ENCODE measurements at places on chromosomes 1 and 21. TPM values are rescaled to one million over a fixed set of nuclear protein-coding genes. Genes with fewer than 3 reads are reported as not detected.
A peak's percentile ranks its signal among the peaks of the same experiment; 100 is the strongest.

GRCh38 chr1:23995431-23995837, 15.3 kb upstream of the SRSF10 start:
- no peaks in the 10 kb centered on the region for H3K4me1 ChIP-seq
- no peak overlapping the region for H3K27ac ChIP-seq
- no peak for DNase-seq
- H3K4me3 ChIP-seq, result no peak overlapping the region
- H3K27me3 ChIP-seq, result no peaks in the 10 kb centered on the region

- no peak overlapping the region for H3K27ac ChIP-seq
- H3K4me1 ChIP-seq, result peaks cover 14% of the 10 kb centered on the region
- no peaks in the 10 kb centered on the region for H3K36me3 ChIP-seq
- no peaks in the 10 kb centered on the region for H3K27me3 ChIP-seq
- H3K4me3 ChIP-seq, result no peak overlapping the region
- no peak for DNase-seq
Measured at GRCh38 chr21:42044871-42045495, 26.1 kb upstream of the UMODL1 start.

- no peaks in the 10 kb centered on the region for H3K27me3 ChIP-seq
- H3K4me3 ChIP-seq, result no peak overlapping the region
- H3K27ac ChIP-seq, result no peak overlapping the region
- peaks cover 19% of the 10 kb centered on the region for H3K36me3 ChIP-seq
- H3K4me1 ChIP-seq, result no peaks in the 10 kb centered on the region
Measured at GRCh38 chr21:45502006-45502345, 40.3 kb downstream of the SLC19A1 start.

DNA sequence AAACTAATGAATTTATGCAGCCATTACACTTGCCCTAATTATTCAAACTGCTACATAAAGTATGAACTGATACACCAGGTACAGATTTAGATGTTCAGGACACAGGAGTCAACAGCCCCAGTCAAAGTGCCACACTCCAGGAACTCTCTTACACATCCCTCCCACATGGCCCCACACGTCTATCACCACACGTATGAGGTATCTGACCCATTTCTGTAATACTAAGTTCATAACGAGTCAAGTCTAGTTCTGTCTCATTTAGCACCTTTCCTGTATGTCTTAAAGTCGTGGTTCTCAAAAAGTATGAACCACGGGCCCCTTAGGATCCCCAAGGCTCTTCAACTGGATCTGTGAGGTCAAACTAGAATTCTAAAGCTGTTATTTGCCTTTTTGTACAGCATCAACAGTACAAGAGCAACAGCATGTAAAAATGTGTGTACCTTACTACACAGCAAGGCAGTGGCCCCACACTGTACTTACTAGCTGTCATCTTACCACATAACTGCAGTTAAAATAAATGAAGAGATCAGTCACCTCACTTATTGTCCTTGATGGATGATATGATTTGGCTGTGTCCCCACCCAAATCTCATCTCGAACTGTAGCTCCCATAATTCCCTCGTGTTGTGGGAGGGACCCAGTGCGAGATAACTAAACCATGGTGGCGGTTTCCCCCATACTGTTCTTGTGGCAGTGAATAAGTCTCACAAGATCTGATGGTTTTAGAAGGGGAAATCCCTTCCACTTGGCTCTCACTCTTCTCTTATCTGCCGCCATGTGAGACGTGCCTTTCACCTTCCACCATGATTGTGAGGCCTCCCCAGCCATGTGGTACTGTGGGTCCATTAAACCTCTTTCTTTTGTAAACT, 42.6 kb downstream of the SIPA1L2 start:
- DNase-seq, result no peak
- H3K36me3 ChIP-seq, result no peaks in the 10 kb centered on the region
- H3K27ac ChIP-seq, result no peak overlapping the region
- no peak overlapping the region for H3K4me3 ChIP-seq

OR2T11 gene
- polyA plus RNA-seq, result not detected

CLCA1 gene
- polyA plus RNA-seq, result not detected

DNA sequence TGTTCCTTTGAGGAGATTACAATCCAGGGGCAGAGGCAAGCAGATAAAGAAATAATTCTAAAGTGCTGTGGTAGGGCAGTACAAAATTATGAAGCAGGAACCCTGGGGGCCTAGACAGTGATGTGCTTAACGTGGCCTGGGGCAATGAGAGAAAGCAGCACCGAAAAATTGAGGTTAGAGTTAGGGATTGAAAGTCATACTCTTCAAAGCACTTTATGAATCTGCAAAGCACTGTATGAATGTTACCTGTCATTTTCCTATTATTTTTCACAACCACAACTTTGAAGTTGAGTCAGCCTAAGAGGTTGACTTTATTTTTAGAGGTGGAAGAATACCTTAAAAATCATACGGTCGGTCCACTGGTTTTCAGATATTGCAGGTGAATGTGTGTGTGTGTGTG, 183.4 kb upstream of the NFIA start:
- H3K36me3 ChIP-seq, result no peaks in the 10 kb centered on the region
- no peak overlapping the region for H3K4me3 ChIP-seq
- DNase-seq, result no peak
- no peaks in the 10 kb centered on the region for H3K4me1 ChIP-seq

DNA sequence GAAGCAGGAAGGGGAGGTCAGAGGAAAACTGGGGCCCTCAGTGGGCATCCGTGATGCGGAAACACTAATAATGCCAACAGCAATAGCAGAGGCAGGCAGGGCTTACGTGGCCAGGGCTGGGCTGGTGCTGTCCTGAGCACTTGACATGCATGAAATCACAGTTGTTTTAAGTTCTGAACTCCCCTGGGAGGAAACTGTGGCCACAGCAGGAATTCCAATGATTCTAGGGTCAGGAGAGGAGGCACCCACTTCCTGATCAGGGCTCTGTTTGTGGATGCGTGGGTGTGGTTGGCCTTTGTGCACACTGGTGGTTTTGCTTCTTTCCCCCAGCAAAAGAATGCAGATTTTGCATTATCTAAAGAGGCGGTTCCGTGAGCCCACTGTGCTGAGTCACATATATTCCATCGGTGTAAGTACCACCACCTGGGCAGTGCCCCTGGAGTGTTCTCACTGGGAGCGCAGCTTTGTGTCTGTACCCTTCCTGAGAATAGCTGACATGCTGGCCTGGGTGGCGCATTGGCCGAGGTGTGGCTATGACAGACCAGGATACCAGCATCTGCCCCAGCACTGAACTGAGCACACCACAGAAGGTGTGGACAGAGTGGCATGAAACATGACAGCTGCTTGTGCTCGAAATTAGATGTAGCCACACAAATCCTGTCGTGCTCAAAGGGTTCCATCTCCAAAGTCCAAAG, 71.0 kb downstream of the PDE9A start:
- H3K27me3 ChIP-seq, result no peaks in the 10 kb centered on the region
- no peak overlapping the region for H3K4me3 ChIP-seq
- no peaks in the 10 kb centered on the region for H3K36me3 ChIP-seq

GRCh38 chr1:116912846-116913245, 3.1 kb downstream of the PTGFRN start:
- no peak for DNase-seq
- H3K27ac ChIP-seq, result no peak overlapping the region
- no peaks in the 10 kb centered on the region for H3K36me3 ChIP-seq
- no peaks in the 10 kb centered on the region for H3K27me3 ChIP-seq

DNA sequence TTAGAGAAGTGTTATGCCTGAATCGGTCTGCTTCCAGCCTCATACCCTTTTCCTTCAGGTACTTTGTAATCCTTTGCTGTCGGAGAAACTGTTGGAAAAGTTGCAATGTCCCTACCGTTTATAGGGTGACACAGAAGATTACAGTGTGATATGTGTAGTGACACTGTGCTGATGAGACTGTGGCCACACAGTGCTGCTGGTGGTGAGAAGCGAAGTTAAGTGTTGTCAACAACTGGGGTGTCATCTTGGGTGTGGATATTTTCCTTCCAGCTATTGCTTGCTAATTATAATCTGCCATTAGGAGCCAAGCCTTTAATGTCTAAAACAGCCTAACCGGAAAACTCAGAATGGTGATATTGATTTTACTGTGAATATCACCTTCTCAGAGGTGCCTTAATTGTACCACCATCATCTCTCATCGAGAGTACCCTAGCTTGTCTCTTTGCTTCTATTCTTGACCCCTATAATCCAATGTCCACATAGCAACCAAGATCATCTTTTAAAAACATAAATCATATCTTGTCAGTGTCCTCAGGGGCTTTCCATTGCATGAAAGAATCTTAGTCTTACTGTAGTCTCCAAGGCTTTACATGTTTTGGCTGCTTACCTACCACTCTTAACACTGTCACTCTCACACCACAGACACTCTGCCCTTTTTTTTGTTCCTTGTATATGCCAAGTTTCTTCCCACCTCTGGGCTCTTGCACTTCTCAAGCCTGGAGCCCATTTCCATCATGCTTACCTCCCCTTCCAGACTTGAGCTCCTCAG, 89.4 kb upstream of the PGD start:
- no peak overlapping the region for H3K27ac ChIP-seq
- peaks cover 4% of the 10 kb centered on the region for H3K4me1 ChIP-seq
- H3K27me3 ChIP-seq, result no peaks in the 10 kb centered on the region
- peaks cover 1% of the 10 kb centered on the region for H3K36me3 ChIP-seq

- H3K27me3 ChIP-seq, result no peaks in the 10 kb centered on the region
- H3K27ac ChIP-seq, result no peak overlapping the region
- no peak overlapping the region for H3K4me3 ChIP-seq
- H3K36me3 ChIP-seq, result no peaks in the 10 kb centered on the region
Measured at GRCh38 chr1:169144941-169145626, 38.6 kb downstream of the ATP1B1 start.

GRCh38 chr1:38815903-38816627, 43.5 kb downstream of the RRAGC start:
- peaks cover 4% of the 10 kb centered on the region for H3K4me1 ChIP-seq
- DNase-seq, result no peak
- no peaks in the 10 kb centered on the region for H3K36me3 ChIP-seq
- H3K27ac ChIP-seq, result no peak overlapping the region

LRP8 gene
- 40.9 TPM for polyA plus RNA-seq

DNA sequence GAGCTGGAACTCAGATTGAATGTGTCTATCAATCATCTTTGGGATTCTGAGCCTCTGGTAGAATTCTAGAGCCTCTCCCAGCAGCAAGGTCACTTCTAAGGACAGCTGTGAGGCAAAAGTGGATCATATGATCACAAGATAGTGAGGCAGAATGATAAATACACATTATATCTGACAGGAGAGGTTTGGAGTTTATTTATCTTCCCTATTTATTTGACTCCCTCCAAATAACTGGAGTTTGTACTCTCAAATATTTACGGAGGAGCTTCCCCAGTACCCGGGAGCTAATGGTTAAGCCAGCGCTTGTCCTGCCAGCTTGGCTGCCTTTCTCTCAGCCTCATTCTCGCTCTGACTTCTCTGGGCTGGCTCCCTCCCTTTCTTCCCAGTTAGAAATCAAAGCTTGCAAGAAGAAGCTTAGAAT, 2.3 kb downstream of the HMGCS2 start:
- no peaks in the 10 kb centered on the region for H3K4me1 ChIP-seq
- no peak for DNase-seq
- no peak overlapping the region for H3K27ac ChIP-seq
- no peaks in the 10 kb centered on the region for H3K36me3 ChIP-seq

DNA sequence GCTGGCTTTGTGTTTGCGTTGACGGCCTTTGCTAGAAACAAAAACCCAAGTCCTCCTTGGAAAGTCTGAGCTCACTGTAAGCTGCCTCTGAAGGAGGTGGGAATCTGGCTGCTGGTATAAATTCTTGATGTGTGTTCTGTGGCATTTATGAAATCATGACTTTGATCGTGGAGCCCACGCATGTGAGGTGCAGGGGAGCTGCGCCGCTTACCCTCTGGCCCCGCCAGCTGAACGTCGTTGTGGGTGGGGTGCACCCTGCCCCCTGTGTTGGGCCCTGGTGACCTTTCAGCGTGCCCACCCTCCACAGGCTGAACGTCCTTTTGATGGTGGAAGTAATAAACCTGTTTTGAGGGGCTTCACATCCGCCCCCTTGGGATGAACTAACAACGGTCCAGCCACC, 21.2 kb upstream of the DIP2A start:
- H3K4me1 ChIP-seq, result no peaks in the 10 kb centered on the region
- DNase-seq, result no peak
- H3K4me3 ChIP-seq, result no peak overlapping the region
- no peaks in the 10 kb centered on the region for H3K27me3 ChIP-seq
- no peak overlapping the region for H3K27ac ChIP-seq

- H3K36me3 ChIP-seq, result no peaks in the 10 kb centered on the region
- H3K27ac ChIP-seq, result no peak overlapping the region
- H3K4me1 ChIP-seq, result peaks cover 17% of the 10 kb centered on the region
- no peaks in the 10 kb centered on the region for H3K27me3 ChIP-seq
- H3K4me3 ChIP-seq, result no peak overlapping the region
- peak; percentile 18 for DNase-seq
Measured at GRCh38 chr1:7300893-7301663, 470.0 kb upstream of the VAMP3 start.

All from endothelial cell of umbilical vein (primary cell).